ENCODE measurements at places on chromosomes 4 and X.

DNA sequence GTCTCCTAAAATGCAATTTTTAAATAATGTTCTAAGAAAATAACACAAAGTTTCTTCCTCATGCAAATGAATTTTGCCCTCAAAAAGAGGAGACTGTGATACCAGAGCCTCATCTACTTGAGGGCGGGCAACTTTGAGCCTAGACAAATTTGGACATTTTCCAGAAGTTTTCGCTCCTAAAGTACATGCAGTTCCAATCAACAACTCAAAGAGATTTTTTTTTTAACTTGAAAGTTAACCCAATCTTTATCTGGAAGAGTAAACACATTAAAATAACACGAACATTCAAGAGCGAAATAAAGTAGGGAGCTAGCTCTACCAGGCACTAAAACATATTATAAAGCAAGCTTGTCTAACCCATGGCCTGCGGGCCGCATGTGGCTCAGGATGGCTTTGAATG, 29.4 kb upstream of the FBXW7 start:
- no peak for DNase-seq

DNA sequence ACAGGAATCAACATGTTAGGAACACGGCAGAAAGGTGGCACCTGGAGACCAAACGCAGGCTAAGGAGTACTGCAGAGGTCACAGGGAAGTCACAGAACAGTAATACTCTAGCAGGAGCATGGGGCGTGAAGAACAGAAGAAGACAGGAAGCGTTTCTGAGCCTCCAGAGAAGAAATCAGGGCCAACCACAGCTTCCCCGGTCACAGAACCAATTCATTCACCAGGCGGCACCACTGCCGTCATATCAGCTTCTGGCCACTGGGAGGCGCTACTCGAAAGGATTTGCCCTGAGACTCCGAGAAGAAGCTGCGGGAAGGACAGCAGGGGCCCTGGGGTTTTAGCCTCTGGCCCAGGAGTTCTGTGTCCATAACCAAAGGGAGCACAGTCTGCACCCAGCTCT, 78.0 kb upstream of the DRD5 start:
- DNase-seq = no peak

- no peak for DNase-seq
Observed at GRCh38 chrX:77442728-77443127, 4.5 kb upstream of the FGF16 start.

- DNase-seq = no peak
Observed at GRCh38 chrX:153449368-153450113, 3.7 kb upstream of the TREX2 start.

- DNase-seq = no peak
Observed at GRCh38 chr4:104976262-104976661, 170.4 kb upstream of the TET2 start.

- no peak for DNase-seq
Observed at GRCh38 chr4:143711543-143712154, 11.2 kb upstream of the FREM3 start.

DNA sequence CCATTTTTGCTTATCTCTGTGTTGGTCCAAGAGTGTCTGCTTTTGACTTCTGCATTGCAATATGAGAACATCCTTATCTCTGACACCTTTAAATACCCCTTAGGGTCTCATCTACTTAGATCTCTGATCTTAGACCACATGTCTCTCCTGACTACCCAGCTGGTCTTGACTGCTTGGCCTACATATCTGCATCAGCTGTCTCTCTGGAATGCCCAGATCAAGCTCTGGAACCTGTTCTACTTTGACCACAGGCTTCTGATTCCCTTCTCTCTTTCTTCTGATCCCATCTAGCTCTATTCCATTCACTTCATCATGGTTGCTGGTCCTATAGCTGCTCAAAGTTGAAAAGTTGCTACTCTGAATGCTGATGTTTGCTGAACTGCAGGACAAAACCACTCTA, 301.2 kb downstream of the MAPK10 start:
- no peak for DNase-seq

DNA sequence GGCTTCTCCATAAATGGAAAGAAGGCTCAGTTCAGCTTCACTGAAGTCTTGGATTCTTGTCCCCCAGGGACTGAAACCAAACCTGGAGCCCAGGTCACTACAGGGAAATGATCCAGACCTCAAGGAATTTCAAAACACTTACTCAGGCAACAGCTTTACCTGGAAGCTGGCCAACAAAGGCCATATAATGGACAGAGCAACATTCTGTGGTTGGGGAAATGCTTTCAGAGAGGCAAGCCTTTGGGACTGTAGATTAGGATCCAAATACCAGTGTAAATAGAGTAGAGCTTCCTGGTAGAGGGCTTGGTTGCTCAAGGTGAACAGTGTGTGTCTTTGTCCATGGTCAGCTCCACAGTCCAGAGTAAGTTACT, 57.0 kb upstream of the PROM1 start:
- no peak for DNase-seq

DNA sequence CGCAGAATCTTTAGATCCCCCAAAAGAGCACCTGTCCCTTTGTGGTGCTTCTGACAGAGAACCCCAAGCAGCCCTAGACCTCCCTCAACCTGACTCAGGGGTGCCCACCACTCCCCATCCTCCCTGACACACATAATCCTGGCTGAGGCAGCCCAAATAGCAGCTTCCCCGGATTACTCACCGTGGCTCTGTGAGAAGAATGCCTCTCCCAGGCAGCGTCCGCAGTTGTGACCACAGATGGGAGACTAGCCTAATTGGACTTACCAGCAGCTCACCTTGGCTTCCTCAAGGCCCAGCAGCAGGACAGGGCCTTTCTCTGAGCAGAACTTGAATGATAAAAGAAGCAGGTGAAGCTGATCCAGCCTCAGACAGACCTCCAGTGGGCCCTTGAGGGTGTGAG, 10.3 kb upstream of the ODAPH start:
- no peak for DNase-seq

- DNase-seq = no peak
Observed at GRCh38 chr4:78720994-78721677, 55.0 kb upstream of the BMP2K start.

GRCh38 chr4:39362827-39363226, 3.3 kb downstream of the RFC1 start:
- DNase-seq = no peak

- no peak for DNase-seq
Observed at GRCh38 chr4:36815536-36815935, 429.0 kb upstream of the NWD2 start.

DNA sequence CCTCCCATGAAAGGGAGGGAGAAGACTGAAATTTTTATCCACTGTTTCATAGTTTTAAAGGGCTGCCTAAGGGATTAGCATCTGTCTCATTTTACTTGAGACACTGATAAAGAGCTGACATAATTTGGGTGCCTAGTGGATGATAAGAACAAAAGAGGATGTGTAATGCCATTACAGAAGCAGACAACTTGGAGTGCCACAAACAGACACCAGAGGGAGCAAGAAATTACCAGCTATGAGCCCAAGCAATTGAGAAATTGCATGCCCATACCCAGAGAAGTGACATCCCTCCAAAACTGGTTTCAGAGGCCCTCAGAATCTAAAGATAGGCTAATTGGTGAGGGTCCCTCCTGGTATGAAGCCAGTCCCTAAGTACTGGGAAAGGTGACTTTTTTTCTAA, 38.5 kb upstream of the POU3F4 start:
- DNase-seq = peak; percentile 7

DNA sequence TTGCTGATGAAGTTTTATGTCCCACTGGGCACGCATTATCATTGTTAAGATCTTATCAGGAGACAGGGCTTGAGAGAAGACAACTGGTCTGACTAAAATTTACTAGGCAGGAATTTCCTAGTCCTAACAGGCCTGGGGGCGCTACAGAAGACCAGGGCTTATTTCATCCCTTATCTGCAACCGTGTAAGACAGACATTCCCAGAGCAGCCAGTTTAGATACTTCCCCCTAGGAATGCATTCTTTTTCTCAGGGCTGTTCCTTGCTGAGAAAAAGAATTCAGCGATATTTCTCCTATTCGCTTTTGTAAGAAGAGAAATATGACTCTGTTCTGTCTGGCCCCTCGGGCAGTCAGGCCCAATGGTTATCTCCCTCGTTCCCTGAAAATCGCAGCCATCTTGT, 93.8 kb downstream of the TLL1 start:
- DNase-seq = no peak

GRCh38 chr4:2116687-2117400, 57.7 kb downstream of the NAT8L start:
- DNase-seq = no peak

DNA sequence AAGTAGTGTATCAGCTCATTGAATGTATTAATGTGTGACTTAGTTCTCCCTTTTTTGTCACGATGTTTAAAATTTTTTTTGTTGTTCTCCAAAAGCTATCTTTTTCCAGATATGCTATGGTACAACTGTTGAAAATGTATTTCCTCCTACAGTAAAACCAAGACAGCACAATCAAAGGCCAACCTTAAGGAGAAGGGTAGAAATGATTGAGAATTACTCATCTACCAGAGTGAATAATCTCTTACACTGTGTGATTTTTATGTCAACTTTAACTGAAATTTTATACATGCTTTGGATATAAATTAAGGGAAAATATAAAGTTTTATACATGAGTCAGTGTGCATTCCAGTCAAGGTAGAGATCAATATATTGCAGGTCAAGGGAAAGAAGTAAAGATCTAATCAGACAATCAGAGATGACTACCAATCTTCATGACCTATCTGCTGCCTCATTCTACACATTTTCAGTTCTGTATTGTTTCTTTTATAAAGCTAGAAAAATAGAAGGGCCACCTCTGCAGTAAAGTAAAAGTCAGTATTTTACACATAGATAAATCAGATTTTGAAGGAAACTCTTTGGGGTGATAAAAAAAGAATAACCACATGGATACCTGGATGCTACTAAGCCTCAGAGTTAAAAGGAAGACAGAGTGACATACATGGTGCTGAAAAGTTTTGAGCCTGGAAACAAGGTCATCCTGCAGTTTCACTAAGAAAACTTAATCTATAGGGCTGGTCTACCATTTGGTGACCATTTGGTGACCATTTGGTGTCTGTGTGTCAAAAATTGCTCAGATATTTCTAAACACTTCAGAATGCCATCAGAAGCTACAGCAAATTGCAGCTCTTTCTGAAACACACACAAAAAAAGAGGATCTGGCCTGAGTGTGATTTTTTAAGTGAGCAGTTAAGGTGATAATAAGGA, 1.6 kb downstream of the FAM13A start:
- DNase-seq = no peak

GRCh38 chr4:109658871-109659410, 44.3 kb downstream of the CASP6 start:
- DNase-seq = no peak

DNA sequence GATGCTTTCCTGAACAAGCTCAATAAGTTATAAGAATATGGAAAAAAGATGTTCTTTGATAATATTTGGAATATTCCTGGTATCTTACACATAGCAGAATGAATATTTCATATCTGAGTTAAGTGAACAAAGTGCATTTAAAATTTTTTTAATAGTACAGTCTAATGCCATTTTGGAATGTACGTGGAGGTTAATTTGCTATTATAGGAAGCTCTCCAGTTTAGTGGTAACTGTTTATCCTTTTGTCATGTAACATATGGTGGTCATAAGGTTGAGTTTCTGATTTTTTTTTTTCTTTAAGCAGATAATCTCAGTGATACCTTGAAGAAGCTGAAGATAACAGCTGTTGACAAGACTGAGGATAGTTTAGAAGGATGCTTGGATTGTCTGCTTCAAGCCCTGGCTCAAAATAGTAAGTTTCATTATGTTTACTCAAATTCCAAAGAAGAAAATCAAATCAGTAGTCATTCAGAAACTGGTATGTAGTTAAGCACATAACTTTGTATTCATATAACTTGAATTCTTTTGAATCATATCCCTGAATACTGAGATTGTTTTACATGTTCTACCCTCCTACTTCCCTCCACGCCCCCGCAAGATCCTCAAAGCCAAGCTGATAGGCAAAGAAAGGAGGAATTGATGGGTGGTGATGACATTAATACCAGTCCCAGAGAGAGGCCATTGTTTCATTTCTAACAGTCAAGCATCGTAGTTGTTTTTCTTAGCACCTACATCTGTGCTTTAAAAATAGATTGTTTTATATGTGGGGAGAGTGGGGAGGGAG, 32.1 kb downstream of the RAP1GDS1 start:
- DNase-seq = no peak

GRCh38 chrX:96403446-96403845, 281.2 kb upstream of the DIAPH2 start:
- no peak for DNase-seq

- DNase-seq = no peak
Observed at GRCh38 chr4:118732591-118733330, 47.6 kb downstream of the METTL14 start.

DNA sequence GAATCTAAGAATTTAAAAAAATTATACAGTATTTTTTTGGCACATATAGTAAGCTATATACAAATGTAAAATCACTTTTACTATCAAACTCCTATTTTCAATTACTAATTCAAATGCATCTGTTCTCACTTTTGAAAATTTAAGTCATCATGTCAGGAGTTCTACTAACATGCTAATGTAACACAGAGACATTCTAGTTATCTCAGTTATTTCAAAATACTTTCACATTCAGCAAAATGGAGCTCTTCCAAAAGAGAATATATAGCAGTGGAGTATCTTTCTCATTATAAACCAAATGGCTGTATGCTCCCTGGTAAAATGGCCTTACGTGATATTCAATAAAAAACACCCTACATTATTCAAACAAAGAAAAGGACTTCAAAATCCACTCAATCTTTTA, 42.3 kb downstream of the RFC1 start:
- DNase-seq = no peak

GRCh38 chrX:145630806-145631435, 186.7 kb upstream of the SLITRK2 start:
- DNase-seq = no peak

- no peak for DNase-seq
Observed at GRCh38 chr4:86909546-86910295, 17.5 kb upstream of the C4orf36 start.

- DNase-seq = no peak
Observed at GRCh38 chrX:43357741-43358140, 298.4 kb upstream of the MAOA start.

- no peak for DNase-seq
Observed at GRCh38 chr4:128596853-128597252, 212.6 kb upstream of the JADE1 start.

DNA sequence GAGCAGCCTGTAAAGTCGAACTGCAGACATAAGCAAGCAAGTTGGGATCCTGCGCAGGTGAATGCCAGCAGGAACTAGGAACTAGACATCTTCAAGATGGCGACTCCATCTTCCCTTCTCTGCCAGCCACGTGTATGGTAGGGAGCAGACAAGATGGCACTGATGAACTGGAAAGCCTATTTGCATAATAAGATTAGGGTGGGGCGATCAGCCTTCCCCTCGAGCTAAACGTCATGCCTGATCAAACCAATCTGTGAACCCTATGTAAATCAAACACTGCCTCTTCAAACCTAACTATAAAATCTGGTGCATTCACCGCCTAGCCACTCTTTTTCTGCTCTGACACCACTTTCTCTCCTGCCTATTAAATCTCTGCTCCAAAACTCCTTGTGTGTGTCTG, 28.1 kb upstream of the LGI2 start:
- DNase-seq = no peak

GRCh38 chr4:108172231-108172752, 3.6 kb upstream of the LEF1 start:
- no peak for DNase-seq
